ENCODE measurements at places on chromosomes 16 and 17. TPM values are rescaled to one million over a fixed set of nuclear protein-coding genes. Genes with fewer than 3 reads are reported as not detected.

- DNase-seq: no peak
Measured at GRCh38 chr17:17682293-17682736, 1.1 kb downstream of the RAI1 start.

GRCh38 chr16:12228602-12229499 lies 252.3 kb downstream of the SNX29 start:
- peak; percentile 70 for DNase-seq

- no peak for DNase-seq
Measured at GRCh38 chr16:4691666-4692412, 1.5 kb upstream of the NUDT16L1 start.

DNA sequence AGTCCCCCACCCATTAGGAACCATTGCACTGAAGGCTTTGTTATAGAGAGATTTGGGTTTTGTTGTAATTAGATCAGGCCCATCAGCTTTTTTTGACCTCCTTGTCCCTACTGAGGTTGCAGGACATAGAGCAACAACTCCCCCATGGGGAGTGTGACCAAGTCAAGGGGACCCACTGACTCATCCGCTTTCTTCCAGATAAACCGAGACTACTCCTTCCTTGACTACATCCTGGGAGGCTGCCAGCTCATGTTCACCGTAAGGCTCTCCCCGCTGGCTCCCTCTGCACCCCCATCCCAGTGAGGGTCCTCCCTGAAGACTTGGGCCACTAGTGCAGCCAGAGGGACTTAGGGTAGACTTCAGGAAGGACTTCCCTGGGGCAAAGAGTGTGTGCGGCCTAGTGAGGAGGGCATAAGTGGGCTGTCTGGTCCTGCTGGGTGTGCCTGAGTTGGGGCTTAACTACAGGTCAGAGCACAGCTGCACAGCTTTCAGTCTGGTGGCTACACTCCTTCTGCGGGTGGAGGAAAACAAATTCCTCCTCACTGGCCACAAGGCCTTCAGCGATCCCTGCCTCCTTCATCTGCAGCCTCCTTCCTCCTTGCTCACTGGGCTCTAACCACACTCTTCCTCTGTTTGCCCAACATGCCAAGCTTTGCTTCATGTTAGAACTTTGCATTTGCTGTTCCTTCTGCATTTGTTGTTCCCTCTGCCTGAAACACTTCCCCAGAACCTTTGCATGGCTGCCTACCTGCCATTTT lies 31.0 kb downstream of the CPNE2 start:
- no peak for DNase-seq

DNA sequence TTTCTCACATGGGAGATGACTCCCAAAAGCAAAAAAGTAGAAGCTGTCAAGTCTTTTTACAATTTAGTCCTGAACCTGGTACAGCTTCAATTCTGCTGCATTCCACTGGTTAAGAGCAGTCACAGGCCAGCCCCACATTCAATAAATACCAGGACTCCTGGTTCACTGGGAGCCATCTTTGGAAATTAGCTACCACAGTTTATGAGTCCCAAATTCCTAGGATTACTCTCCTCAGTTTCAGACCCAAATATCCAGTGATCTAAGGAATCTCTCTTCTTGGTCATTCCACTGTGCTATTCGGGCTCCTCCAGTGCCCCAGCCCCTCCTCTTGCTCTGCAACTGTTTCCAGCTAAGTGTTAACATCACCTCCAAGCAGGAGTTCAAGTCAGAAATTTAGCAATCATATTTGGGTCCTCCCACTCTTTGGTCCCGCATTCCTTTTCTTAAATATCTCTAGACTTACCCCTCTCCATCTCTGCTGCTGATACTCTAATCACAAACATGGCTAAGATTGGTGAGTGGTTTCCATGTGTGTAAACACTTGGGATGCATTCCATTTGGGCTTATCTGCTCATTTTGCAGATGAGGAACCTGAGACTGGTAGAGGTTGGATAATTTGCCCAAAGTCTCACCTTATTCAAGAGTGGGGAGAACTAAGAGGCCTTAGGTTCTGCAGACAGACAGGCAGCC lies 9.6 kb upstream of the WIPF2 start:
- no peak for DNase-seq

GRCh38 chr17:319266-319665 lies 33.3 kb downstream of the RPH3AL start:
- no peak for DNase-seq

GRCh38 chr17:66255112-66255511 lies 25.9 kb upstream of the APOH start:
- DNase-seq: peak; percentile 87

KDM6B gene
- polyA plus RNA-seq: 30.2 TPM

TCF25 gene
- 106 TPM for polyA plus RNA-seq

CPNE7 gene
- polyA plus RNA-seq: 1.1 TPM

ARL5C gene
- not detected for polyA plus RNA-seq
